ENCODE measurements at places on chromosomes 11 and 22. TPM values are rescaled to one million over a fixed set of nuclear protein-coding genes. Genes with fewer than 3 reads are reported as not detected.

DNA sequence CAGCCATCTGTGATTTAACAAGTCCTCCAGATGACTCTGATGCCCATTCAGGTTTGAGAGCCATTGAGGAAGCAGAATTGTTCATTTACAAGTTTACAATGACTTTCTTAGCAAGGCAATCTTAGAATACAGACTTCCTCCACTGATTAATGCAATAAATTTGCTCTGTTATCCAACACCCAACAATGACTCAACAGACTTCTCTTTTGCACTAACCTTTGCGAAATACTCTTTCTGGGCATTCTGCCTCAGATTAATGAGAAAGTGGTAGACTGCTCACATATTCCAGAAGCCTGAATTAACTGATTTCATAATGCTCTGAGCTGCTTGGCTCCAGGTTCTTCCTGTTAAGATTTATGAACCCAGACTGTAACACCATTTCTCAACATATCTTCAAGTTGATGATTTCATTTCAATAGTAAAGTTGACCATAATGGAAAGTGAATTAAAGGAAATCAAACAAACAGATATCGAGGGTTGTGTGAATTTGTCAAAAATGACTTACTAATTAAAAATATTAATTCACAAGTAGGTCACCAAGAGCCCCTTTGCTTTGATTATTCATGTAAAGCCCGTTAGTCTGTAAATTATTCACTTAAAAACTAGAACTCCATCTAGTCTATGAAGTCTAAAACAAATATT, 70.5 kb upstream of the BLID start:
- peak; percentile 98 for DNase-seq
- no peaks in the 10 kb centered on the region for H3K27me3 ChIP-seq
- peaks cover 78% of the 10 kb centered on the region for H3K4me1 ChIP-seq
- H3K4me3 ChIP-seq: no peak overlapping the region
- peak overlapping the region; percentile 89 for H3K27ac ChIP-seq

DNA sequence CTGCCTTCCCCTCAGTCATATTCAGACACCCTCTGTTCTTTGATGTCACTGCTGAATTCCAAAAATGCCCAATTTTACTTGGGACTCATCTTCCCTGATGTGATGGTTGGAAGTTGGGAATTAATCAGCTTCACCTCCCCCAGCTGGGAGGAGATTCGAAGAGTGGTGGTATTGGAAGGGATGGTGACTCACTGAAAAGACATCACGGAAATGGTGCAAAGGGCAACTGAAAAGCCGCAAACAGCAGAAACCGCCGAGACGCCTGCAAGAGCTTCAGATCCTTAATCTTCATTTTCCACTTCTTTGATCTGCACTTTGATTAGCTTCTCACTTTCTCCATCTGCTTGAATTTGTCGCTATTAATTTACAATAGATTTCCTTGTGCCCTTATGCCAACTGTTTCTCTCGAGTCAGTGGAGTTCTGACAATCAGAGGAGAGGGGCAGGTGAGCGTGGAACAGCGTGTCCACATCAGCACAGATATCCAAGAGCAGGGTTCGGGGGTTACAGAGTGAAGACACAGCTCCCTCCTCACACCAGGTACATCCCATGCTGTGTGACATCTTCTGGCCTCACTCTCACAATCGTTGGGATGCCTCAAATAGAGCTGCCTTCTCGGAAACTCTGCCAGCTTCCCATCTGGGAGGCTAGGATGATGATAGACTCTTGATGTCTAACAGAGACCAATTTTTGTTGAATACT, 325.4 kb downstream of the BRD1 start:
- no peak overlapping the region for H3K27ac ChIP-seq
- H3K4me1 ChIP-seq: no peaks in the 10 kb centered on the region
- H3K27me3 ChIP-seq: no peaks in the 10 kb centered on the region
- H3K4me3 ChIP-seq: no peak overlapping the region

The TRIM51 gene
- not detected for total RNA-seq

The SLC29A2 gene
- not detected for total RNA-seq

The CFAP300 gene
- total RNA-seq: 7.3 TPM

The MS4A14 gene
- total RNA-seq: not detected

The CD3E gene
- not detected for total RNA-seq

Measured in GM23248 (cell line).